Stimulated activated CD8-positive, alpha-beta memory T cell treated with anti-CD3 and anti-CD28 coated beads, Interleukin-4, amount 100 ng/mL, for 1 hour (primary cell): ENCODE measurements at places on chromosomes 11 and 22.

- DNase-seq, result peak; percentile 46
These were observed at the start of gene ZBTB16 for GRCh38 chr11:114059278-114059983. TSS of gene ZBTB16 (plus strand) at chr11:114059711. CDS start at chr11:114063301, 3,590 bp downstream.

GRCh38 chr22:26892166-26893041 is 235.0 kb downstream of the MIAT start:
- DNase-seq, result no peak

- no peak for DNase-seq
These were observed 269.0 kb downstream of the FAM76B start for GRCh38 chr11:95520369-95521132.

- no peak for DNase-seq
These were observed 3.5 kb upstream of the TSGA10IP start for GRCh38 chr11:65941720-65942310.

DNA sequence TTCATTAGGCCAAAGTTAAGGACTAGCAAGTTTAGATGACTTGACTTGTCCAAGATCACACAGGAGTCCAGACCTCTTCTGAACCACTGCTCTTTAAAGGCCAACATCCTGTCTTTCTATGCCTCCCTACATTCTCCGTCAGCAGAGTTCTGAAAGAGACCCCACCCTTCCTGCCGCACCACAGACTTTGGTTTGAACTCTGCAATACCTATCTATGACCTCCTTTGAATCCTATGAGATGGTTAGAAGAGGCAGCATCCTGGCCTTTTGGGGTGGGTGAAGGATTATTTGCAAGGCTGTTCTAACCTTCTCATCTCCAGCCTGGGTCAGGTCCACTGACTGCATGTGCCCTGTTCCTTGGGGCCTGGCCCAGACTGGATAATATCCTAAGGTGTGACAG is 4.3 kb upstream of the RRM1 start:
- no peak for DNase-seq

DNA sequence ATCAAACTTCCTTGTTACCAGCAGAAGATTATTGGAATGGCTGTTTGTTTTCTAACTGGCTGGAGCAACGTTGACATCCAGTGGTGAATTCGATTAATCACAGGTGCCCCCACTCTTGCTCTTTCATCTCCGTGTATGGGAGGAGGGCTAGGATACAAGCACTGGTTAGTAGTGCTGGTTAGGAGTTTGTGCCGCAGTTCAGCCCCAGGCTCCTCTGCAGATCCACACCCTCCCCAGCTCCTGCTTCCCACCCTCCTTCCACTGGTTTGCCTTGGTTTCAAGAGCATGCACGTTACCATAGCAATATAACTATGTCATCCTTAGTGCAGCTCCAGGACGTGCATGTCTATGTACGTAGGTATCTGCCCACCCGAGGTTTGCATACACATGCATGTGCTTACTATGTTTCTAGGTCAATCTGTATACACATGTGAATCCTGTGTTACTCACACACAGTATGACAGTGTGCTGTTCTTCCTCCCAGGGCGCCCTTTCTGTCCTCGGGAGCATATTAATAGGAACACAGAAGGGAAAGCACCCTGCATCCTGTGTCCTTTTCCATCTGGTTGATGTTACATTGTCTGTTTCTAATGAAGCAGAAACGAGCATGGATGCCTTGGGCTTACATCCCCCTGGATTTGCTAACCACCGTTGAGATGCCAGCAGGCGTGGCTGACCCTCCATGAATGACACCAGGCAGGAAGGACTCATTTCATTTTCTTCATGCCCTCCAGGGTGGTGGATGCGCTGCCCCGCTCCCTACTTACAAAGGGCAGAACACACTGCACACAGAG is 539.3 kb downstream of the OPCML start:
- DNase-seq, result no peak

DNA sequence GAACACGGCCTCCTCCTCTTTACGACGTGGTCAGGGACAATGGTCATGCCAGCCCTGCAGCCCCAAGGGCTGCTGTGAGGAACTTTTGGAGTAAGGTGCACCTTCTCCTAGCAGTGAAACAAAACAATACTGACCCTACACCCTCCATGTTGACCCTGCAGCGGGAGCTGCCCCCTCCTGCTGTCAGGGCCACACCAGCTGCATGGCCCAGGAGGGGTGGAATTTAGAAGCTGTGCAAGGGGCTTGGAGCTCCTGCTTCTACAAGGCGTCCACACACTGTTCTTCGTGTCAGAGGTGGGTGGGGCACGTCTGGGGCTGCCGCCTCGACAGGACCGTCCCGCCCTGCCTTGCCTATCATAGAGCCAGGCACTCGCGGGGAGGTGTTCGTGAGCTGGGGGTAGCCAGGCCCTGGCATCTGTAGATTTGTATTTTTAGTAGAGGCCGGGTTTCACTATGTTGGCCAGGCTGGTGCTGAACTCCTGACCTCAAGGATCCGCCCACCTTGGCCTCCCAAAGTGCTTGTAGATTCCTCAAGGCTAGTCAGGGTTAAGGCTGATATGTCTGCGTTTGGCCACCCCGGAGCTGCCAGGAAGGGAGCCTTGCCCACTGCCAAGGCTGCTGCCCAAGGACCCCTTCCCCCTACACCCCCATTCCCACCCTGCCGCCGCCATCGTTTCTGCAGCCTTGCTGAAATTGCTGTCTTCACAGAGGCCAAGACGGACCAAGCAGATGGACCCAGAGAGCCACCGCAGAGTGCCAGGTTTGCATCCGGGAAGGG is 15.9 kb downstream of the INCENP start:
- no peak for DNase-seq

GRCh38 chr22:44709881-44710392 is 7.9 kb downstream of the PRR5 start:
- no peak for DNase-seq

GRCh38 chr22:35677460-35678187 is 29.4 kb downstream of the APOL6 start:
- no peak for DNase-seq

GRCh38 chr11:114784891-114785290 is 106.6 kb downstream of the NXPE2 start:
- no peak for DNase-seq

DNA sequence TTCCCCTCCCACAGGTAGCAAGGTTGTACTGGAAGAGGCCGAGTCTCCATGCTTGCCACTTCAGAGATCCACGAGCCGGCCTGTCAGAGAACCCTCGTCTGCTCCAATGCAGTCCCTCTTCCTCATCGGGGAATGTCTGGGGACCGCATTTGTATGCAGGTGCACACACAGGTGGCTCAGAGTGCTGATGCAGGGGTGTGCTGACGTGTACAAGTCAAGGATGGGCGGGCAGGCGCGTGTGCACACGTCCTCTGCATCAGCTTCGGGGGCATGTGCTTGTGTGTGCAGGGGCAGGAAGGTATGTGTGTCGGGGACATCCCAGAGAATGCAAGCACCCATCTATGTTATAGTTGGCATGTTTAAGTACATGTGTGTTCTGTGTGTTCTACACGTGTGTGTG is 49.4 kb downstream of the ELFN2 start:
- no peak for DNase-seq

GRCh38 chr22:29610780-29611179 is 7.3 kb downstream of the NF2 start:
- no peak for DNase-seq

- DNase-seq, result no peak
These were observed 81.3 kb downstream of the PHF21A start for GRCh38 chr11:46039990-46040389.

GRCh38 chr11:36719358-36720107 is 121.5 kb upstream of the RAG2 start:
- DNase-seq, result no peak

GRCh38 chr11:11770296-11770695 is 71.5 kb upstream of the USP47 start:
- DNase-seq, result no peak

DNA sequence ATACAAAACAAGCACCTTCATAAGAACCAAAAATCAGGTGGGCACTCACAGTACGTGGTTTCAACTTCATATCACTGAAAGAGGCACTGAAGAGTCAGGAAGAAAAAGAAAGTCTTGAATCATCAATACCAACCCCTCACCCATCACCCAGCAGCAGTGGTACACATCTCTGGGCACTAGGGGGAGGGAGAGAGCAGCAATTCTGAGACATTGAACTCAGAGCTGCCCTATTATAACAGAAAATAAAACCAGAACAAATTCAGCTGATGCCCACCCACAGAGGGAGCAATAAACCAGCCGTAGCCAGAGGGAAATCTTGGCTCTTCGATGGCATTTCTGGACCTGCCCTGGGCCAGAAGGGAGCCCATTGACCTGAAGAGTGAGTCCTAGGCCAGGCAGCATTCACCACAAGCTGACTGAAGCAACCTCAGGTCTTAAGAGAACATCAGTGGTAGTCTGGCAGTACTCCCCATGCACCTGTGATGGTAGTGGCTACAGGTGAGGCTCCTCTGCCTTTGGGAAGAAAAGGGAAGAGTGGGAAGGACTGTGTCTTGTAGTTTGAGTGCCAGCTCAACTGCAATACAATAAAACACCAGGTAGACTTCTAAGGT is 42.2 kb upstream of the FAM181B start:
- no peak for DNase-seq

DNA sequence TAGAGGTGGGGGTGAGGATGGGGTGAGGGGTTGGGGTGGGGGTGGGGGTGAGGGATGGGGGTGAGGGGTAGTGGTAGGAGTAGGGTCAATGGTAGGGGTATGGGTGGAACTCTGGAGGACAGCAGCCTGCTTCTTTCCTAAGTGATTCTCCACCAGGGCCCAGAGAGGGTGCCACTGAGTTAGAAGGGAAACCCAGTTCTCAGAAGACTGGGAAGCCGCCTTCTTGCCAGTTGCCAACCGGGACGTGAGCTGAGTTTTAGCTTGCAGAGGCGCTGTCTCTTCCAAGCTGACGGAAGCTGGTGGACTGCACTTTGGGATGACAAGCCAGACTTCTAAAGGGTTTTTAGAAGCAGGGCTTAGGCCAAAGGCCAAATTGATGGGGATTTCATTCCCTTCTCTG is 104.4 kb downstream of the NAT10 start:
- no peak for DNase-seq

DNA sequence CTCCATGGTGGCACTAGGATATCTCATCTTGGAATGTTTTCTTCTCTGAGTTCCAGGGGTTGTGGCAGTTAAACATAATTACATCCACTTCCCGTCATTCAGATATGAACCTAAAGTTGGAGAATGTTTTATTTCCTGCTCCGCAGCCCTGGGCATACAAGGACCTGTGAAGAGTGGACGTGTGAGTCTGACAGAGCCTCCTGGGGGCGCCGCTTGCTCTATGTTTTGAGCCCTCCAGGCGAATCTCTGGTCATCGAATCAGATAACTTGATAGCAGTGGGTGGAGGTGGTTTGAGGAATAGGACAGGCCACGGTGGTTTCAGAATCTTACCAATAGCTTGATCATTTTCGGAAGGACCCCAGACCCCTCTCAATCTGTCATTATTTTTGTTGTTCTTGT is 174.2 kb downstream of the NTM start:
- DNase-seq, result no peak

- DNase-seq, result no peak
These were observed 100.3 kb upstream of the PITPNB start for GRCh38 chr22:28019360-28019759.

- DNase-seq, result no peak
These were observed 128.0 kb upstream of the ANO1 start for GRCh38 chr11:69950120-69950519.

DNA sequence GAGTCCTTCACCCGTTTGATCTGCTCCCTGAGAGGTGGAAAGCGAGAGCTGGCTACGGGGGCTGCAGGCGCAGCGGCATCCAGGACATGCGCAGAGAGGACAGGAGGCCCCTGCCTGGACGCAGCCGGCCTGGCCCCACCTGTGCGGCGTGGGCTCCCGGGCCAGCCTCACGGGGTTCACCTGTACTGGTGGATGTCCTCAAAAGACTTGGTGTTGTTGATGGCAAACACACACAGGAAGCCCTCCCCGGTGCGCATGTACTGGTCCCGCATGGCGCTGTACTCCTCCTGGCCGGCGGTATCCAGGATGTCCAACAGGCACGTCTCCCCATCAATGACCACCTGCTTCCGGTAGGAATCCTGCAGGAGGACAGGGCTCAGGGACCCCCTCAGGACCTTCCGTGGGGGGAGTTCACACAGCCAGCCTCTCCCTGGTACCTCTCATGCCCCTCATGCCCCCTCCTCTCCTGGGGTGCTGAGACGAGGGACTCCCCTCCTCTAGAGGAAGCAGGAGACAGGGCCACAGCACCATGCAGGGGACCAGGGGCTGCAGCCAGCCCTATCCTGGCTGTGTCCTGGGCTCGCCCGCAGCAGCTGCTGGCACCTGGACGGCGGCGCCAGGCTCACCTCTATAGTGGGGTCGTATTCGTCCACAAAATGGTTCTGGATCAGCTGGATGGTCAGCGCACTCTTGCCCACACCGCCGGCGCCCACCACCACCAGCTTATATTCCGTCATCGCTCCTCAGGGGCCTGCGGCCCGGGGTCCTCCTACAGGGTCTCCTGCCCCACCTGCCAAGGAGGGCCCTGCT is 1.6 kb downstream of the HRAS start:
- no peak for DNase-seq

GRCh38 chr22:37320726-37321677 is 38.7 kb downstream of the CYTH4 start:
- DNase-seq, result no peak

DNA sequence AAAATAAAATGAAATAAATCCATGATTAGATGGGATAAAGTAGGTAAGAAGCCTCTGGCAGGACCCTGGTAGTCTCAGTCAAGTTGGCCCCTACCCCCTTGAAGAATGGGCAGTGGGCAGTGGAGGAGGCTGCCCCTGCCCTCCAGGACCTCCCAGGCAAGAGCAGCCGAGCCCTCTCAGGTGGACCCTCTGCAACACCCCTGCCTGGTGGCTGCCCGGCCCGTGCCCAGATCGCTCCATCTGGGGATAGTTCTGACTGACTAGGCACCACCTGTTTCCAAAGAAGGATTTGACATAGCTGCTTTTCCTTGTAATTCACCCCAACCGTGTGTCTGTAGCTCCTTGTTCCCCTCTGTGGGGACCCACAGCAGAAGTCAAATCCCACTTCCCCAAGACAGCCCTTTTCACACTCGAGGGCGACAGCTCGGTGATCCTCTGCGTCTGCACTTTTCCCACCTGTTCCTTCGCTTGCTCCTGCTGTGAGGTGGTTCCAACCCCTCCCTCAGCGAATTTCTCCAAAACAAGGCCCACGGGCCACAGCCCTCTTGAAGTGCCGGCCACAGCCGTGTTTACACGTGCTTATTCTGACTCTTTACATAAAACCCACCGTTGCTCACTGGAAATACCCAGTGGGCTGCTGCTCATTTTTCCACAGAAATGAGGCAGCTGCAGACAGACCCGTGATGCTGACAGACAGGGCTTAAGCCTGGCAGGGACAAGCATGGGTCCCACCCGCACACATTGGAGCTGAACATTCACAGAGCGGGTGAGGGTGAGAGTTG is 5.5 kb upstream of the TMPRSS13 start:
- no peak for DNase-seq

- DNase-seq, result no peak
These were observed 44.9 kb downstream of the OR4C46 start for GRCh38 chr11:54558919-54559318.
